ENCODE measurements at places on chromosomes 3 and 15.

- DNase-seq, result no peak
Measured at GRCh38 chr15:57866149-57866736, 159.7 kb downstream of the POLR2M start.

- DNase-seq, result no peak
Measured at GRCh38 chr3:2535206-2535605, 436.5 kb downstream of the CNTN4 start.

GRCh38 chr3:150447631-150448465 is 39.8 kb downstream of the TSC22D2 start:
- no peak for DNase-seq

DNA sequence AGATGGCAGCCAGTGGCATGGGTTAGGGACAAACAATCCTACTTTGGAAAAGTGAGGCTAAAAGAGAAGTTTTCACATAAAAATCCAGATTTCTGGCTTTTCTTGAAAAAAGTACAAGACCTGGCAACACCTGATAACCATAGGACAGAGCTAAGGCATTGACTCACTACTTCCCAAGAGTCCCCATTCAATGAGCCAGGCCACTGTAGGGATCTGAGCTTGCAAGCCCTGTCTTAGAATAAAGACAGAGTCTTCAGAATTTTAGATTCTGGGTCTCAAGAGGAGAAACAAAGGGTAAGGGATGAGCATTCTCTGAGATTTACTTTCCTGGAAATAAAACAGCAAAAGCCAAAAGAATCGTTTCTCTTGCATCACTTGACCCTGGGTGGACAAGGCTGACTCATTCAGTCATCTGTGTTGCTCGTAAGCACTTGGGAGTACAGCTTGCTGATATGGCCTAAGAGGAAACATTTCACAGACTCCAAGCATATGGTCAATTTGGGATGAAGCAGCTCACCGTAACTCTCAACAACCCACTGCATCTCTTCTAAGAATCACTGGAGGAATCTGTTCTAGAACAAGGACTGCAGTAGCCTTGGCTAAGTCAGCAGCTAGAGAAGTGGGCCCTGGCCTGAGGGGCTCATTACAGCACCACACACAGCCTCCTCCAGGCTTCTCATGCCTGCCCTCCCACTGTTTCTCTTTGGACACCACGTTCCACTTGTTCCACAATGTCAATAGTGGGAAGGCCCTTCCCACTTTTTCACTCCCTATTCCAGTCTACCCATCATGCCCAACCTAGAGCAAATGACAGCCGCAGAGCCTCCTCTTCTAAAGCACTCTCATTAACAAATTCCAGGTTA is 86.2 kb downstream of the RFTN1 start:
- no peak for DNase-seq

DNA sequence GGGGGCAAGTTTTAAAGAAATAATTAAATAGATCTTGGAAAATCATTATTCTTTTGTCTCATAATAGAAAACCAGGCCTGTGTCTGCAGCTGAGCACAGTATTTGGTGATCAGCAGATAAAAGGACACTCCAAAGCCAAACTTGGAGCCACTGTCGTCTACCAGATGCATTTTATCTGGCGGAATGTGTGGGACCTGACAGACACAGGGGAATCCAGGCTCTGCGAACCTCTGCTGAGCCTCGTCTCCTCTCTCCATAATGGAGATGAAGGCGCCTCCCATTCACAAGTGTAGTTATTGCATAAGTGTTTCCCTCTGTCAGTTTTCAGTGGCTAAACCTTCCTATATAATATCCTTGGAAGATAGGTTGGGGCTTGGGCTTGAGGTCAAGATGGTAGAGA is 42.1 kb downstream of the EEFSEC start:
- no peak for DNase-seq
